ENCODE measurements at places on chromosomes 11 and 22.

DNA sequence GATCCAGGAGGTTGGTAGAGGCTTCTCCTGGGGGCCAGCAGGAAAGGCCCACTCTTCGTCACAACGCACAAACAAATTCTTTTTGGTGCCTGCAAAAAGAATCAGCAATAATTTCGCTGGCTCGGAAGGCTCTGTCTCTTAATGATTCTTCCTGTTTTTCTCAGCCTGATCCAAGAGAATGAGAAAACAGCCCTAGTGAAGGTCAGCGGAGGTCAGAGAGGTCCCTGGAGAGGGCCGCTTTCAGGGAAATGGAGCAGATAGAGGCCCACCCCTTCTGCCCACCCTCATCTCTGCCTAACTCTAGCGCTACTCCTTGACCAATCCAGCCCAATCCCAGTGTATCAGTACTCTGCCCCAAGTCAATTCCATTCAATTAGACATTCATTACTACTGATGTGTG, 19.2 kb downstream of the LRRC55 start:
- DNase-seq = no peak

DNA sequence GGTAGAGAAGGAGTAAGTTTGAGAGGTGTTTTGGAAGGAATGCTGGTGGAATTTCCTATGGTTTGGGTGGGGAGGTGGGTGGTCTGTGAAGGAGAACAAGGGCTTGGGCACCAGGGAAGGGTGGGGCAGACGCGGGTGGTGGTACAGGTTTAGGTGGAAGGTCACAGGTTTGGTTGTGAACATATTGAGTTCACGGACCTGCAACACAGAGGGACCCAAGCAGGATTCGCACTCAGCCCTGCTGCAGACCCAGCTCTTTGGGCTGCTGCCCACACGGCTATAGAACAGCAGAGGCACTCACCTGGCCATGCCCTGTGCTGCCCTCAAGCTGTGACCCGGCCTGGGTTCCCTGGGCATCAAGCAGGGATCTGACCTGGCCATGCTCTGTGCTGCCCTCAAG, 33.5 kb upstream of the EMID1 start:
- DNase-seq = no peak

- no peak for DNase-seq
Measured at GRCh38 chr11:58507355-58507754, 550 bp downstream of the OR5B21 start.

DNA sequence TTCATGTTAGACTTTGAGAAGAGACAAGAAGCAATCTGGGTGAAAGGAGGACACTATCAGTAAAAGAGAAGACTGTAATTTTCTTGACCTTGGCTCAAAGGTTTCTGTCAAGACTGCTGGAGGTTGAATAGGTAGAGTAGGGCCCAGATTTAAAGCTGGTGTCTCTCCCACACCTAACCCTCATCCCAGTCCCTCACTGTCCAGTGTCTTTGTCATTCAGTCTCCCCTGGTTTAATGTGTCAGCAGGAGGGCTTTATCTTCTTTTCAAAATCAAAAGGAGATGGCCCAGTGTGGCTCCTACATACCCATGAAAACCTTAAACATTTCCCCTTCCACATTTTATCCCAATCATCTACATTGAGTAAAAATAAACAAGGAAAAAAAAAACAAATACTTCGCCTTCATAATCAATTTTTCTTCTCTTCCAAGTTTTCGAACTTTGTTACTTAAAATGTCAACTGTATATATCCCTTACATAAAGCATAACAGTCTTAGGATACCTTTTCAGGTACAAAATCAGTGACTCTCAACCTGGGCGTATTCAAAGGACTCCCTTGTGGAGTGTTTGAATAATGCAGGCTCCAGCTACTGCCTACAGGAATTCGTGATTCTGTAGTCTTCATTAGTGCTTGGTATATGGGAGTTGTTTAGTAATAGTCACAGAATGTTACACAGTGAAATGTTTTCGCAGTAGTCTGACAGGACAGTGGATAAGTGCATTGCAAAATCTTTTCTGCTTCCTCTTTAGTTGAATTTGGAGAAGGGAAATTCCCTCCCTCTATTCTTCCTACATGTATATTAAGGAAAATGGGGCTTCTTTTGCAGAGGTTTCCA, 87.2 kb downstream of the FAT3 start:
- DNase-seq = no peak

DNA sequence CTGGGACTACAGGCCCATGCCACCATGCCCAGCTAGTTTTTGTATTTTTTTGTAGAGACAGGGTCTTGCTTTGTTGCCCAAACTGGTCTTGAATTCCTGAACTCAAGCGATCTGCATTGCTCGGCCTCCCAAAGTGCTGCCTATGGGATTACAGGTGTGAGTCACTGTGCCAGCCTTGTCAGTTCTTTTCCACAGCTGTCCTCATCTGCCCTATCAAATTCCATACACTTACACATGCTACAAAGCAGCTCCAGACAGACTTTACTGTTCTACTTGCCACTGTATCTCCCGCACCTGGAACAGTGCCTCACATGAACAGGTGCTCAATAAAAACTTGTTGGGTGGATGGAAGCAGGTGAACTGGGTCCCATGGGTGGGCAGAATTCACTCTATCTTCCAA, 8.2 kb downstream of the STX5 start:
- DNase-seq = no peak

DNA sequence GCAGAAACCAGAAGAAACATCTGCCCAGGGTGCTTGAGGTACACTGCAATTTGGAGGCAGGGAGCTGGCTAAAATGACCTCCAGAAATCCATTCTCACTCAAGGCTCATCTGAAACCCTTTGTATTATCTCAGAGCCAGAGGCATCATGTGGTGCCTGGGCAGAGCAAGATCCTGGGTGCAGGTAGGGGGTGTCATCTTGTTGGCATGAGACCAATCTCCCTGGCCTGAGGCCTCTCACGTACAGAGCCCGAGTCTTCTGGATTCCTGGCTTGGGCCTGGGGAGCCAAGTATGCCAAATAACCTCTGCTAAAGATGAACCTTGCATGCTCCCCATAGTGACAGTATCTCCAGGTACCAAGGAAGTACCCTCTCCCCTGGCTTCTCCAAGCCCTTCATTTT, 2.4 kb downstream of the LMO1 start:
- no peak for DNase-seq

GRCh38 chr11:112267188-112267591, 6.5 kb upstream of the PLET1 start:
- DNase-seq = no peak

- no peak for DNase-seq
Measured at GRCh38 chr11:134226806-134227325, 2.4 kb downstream of the VPS26B start.

DNA sequence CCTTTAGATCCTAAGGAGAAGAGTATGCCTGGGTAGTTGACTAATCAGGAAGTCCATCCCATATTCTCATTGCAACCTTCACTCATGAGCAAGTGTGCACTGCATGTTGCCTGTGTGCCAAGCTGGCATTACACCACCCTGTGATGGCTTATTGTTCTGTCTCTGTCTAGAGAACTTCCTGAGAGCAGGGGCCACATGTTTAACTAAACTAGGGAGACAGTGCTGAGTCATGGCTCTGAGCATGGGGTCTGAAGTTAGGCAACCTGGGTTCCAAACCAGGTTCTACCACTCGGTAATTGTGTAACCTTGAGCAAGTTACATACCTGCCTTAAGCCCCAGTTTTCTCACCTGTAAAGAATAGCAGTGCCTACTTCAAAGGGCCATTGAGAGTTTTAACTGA, 39.6 kb downstream of the CSNK2A3 start:
- DNase-seq = no peak

DNA sequence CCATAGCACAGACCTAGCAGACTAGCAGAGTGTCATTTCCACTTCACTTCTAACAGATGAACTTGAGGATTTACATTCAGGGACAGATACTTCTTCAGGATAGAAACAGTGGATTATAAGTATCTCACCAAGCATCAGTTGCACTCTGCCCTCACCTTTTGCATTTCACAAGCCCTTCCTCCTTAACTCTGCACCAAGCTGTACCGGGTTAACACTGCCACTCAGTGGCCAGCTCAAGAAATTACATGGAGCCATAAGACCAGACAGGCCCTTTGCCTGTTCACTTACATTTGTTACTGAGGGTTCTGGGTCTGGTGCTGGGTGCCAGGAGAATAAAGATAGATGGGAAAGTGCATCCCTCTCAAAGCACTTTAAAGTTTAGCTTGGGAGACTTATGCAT, 309.8 kb downstream of the SHANK2 start:
- DNase-seq = no peak

- DNase-seq = no peak
Measured at GRCh38 chr11:75078233-75078632, 18.4 kb downstream of the OR2AT4 start.

- no peak for DNase-seq
Measured at GRCh38 chr22:27133681-27134314, 476.4 kb downstream of the MIAT start.

DNA sequence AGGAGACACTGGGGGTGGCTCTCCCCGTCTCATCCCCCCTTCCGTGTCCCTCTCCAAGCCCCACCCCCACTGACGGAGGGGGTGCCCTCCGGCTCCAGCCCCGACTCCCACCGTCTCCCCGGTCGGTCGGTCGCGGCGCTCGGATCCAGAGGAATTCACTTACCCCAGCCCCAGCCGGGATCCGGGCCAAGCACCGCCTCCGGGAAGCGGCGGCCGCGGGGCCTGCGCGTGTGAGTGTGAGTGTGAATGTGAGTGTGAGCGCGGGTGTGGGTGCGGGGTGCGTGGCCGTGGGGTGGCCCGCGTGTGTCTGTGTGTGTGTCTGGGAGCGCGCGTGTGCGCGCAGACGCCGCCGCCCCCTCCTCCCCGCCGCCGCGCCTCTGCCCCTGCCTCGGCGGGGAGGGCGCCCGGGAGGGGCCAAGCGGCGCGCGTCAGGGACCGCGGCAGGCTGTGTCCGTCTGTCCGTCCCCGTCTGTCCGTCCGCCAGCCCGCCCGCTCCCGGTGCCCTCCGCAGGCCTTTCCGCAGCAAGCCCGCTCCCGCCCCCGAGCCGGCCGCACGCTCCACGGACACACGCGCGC, at the start of gene ELFN2:
Gene ELFN2, minus strand, starts transcription at position 345 of the 576 bp plus-strand sequence. CDS start 51,945 bp downstream, outside the sequence.
- DNase-seq = no peak

DNA sequence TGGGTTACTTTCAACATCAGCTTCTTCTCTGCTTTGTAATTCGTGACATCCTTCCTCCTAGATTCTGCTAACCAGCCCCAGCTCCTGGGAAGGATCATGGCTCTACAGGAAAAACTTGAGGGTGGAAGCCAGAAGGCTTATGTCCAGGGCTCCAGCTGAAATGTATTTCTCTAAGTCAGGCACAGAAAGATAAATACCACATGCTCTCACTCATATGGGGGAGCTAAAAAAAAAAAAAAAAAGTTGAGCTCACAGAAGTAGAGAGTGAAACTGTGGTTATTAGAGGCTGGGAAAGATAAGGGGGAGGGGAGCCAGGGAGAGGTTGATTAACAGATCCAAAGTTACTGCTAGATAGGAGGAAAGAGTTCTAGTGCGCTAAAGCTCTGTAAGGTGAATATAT, 74.9 kb downstream of the DSCAML1 start:
- no peak for DNase-seq

DNA sequence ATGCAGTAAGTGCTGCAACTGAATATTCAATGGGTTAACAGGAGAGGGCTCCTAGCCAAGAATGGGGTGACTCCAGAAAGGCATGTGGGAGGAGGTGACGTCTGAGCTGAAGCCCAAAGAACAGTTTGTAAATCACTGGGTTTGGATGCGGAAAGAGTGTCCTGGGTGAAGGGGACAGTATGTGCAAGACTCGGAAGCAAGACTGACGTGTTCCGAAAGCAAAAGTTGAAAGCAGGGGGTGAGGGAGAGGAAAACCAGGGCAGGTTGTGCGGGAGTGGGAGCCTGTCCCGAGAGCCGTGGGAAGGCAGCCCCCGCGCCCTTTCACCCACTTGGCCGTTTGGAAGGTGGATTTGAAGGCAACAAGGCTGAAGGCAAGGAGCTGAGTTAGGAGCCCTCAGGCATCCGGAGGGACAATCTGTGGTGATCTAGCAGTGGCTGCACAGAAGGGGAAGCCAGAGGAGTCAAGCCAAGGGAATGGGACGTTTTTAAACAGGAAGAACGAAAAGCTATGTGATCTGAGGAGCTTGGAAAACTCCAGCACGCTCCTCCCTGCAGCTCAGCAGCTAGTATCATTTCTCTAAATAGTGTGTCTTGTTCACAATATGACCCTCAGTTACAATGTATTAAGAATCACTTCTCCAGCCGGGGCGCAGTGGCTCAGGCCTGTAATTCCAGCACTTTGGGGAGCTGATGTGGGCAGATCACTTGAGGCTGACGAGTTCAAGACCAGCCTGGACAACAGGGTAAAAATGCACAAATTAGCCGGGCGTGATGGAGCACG, 7.7 kb downstream of the SLC25A18 start:
- DNase-seq = no peak

GRCh38 chr22:38313384-38313955, 3.8 kb downstream of the CSNK1E start:
- no peak for DNase-seq

- DNase-seq = no peak
Measured at GRCh38 chr11:37929100-37929653, 1331.1 kb upstream of the RAG2 start.

GRCh38 chr11:10674911-10675440, 18.6 kb downstream of the IRAG1 start:
- DNase-seq = no peak

GRCh38 chr11:6547177-6547576, 50.1 kb downstream of the DNHD1 start:
- no peak for DNase-seq

- no peak for DNase-seq
Measured at GRCh38 chr22:50505776-50506610, 1.5 kb downstream of the LMF2 start.

DNA sequence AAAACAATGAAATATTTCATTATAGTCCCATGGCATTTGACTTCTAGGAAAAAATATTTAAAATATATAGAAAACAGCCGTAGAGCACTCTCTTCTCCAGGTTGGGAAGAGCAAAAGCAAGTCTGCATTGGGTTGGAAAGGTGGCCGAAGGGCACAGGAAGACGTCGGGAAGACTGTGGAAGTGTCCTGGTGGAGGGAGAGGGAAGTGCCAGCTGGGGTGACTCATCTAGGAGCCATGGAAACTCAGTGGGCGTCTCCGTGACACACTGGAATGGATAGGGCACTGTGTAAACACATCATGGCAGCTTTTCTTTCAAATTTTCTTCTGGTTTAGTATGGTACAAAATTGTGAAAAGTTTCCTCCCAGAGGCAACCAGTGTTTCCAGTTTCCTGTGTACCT, 12.7 kb downstream of the GTPBP1 start:
- DNase-seq = no peak

GRCh38 chr11:10390375-10390774, 64.7 kb upstream of the AMPD3 start:
- DNase-seq = no peak

DNA sequence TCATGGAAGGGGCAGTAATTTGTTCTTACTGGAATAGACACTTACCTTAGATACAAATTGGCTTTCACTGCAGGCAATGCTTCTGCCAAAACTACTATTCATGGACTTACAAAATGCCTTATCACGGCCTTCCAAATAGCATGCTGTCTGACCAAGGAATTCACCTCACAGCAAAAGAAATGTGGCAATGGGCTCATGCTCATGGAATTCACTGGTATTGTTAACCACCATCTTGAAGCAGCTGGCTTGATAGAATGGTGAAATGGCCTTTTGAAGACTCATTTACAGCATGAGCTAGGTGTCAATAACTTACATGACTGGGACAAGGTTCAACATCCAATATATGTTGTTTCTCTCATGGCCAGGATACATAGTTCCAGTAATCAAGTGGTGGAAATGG, 21.9 kb downstream of the OR5B21 start:
- no peak for DNase-seq

Data from activated naive CD4-positive, alpha-beta T cell (primary cell).